ENCODE measurements at places on chromosomes 6 and 20. TPM values are rescaled to one million over a fixed set of nuclear protein-coding genes. Genes with fewer than 3 reads are reported as not detected.
A peak's percentile ranks its signal among the peaks of the same experiment; 100 is the strongest.

The RNASET2 gene
- 8.0 TPM for total RNA-seq

The RIPPLY2 gene
- not detected for total RNA-seq

The IDH3B gene
- total RNA-seq, result 102 TPM

The PHACTR2 gene
- total RNA-seq, result 34.4 TPM

The STXBP5 gene
- total RNA-seq, result 38.5 TPM

The PRSS35 gene
- total RNA-seq, result not detected

The XKR7 gene
- not detected for total RNA-seq

DNA sequence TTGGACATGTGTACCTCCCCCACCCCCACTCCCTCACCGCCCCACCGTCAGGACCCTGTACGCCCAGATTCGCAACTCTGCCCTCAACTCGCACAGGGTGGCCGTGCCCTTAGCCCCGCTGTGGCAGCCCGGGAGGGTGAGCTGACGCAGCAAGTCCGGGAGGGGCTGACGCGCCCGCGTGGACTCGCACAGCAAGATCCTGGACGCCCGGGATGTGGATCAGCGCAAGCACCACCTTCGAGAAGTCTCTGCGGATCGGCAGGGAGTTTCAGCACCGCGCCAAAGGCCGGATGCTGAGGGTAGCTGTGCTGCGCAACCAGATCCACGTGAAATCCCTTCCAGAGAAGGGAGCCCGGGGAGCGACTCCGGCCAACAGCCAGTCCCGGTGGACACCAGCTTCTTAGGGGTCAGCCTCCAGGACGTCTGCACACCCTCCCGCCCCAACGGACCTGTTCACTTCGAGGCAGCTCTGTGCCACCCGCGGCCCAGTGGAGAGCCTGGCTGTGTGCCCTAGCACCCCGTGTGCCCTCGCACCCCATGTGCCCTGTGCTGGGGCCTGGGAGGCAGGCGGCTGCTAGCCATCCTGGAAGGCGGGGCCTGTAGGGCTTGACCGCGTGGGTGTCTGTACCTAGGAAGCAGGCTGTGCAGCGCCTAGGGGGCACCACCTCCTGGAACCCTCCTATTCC is 6.7 kb upstream of the GJA10 start:
- no peaks in the 10 kb centered on the region for H3K36me3 ChIP-seq
- H3K4me3 ChIP-seq, result no peak overlapping the region
- no peak overlapping the region for H3K27ac ChIP-seq
- DNase-seq, result no peak
- H3K27me3 ChIP-seq, result peaks cover 11% of the 10 kb centered on the region
- H3K4me1 ChIP-seq, result no peaks in the 10 kb centered on the region

- H3K4me3 ChIP-seq, result no peak overlapping the region
- H3K27me3 ChIP-seq, result no peaks in the 10 kb centered on the region
- H3K36me3 ChIP-seq, result no peaks in the 10 kb centered on the region
Observed at GRCh38 chr6:358847-359246, 32.7 kb upstream of the IRF4 start.

DNA sequence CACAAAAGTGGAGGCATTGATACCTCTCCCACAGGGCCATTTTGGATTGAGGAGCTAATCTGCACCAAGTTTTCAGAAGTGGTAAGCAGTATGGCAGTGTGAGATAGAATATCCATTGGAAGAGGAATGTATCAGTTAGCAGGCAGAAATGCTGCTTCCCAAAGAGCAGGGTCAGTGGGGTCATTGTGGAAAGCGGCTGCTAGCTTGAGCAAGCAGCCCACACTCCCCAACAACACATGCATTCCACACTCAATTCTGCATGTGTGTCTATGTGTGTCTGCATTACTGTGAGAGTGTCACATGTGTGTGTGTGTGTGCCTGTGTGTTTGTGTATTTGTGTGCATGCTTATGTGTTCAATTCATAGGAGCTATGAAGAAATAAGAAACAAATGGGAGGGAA is 190.9 kb upstream of the FOXA2 start:
- H3K27ac ChIP-seq, result peak overlapping the region; percentile 75
- peak overlapping the region; percentile 45 for H3K4me3 ChIP-seq
- no peaks in the 10 kb centered on the region for H3K36me3 ChIP-seq
- H3K4me1 ChIP-seq, result peaks cover 63% of the 10 kb centered on the region
- DNase-seq, result no peak

DNA sequence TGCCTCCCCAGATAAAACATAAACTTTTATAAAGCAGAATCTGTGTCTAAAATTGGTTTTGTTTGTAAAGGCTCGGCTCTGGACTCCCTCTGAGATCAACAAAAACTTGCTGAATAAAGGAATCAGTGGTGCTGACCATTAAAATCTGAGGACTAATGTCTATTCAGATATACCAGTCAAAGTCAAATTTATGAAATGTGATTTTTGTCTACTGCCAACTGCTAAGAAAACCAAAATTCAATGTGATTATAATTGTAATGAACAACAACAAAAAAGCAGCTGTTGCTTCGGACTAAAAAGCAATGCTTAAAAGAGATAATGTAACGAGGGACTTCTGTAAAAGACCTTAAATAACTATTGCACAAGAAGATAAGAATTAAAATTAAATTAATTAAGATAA is 26.6 kb downstream of the PRKN start:
- peaks cover under 1% of the 10 kb centered on the region for H3K36me3 ChIP-seq
- H3K27me3 ChIP-seq, result no peaks in the 10 kb centered on the region
- H3K4me1 ChIP-seq, result peaks cover 6% of the 10 kb centered on the region
- no peak overlapping the region for H3K27ac ChIP-seq
- no peak for DNase-seq

DNA sequence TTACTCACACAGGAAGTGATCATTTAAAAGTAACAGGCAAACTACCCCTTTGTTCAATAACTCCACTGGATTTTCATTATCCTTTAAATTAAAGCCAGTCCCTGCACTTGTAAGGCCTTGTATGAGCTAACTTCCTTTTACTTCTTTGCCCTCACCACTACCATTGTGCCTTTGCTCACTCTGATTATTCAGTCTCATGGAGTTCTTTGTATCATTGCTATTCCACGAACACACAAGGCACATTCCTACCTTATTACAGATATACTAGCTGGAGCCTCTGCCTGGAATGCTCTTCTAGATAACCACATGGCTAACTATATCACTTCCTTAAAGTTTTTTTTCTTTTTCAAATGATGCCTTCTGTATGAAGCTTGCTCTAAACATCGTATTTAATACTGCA is 748.6 kb upstream of the HS3ST5 start:
- no peaks in the 10 kb centered on the region for H3K4me1 ChIP-seq
- no peak overlapping the region for H3K27ac ChIP-seq
- H3K4me3 ChIP-seq, result no peak overlapping the region

- H3K4me1 ChIP-seq, result peaks cover 20% of the 10 kb centered on the region
- H3K27me3 ChIP-seq, result no peaks in the 10 kb centered on the region
- H3K4me3 ChIP-seq, result no peak overlapping the region
- H3K36me3 ChIP-seq, result peaks cover 12% of the 10 kb centered on the region
- DNase-seq, result no peak
- no peak overlapping the region for H3K27ac ChIP-seq
Observed at GRCh38 chr20:33671573-33672288, 2.5 kb downstream of the NECAB3 start.

DNA sequence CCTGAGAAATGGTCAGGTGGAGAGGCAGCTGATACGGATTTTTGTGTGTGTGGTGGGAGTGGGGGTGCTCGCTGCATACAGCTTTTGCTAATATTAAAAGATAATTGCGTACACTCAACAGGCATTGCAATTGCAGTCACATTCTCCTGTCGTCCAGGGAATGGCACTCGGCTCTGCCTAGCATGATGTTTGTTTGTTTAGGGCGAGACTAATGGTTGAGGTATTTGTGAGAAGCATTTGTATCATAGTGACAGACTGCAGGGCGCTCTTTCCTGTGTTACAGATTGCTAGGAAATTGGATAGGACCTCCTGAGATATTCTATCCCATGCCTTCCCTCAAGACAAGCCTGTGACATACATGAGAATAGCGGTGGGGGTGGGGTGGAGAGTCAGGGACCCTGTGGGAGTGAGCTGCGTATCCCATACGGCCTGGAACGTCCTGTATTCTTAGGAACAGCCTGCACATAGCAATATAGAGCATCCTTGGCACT is 207.4 kb downstream of the SOX4 start:
- no peaks in the 10 kb centered on the region for H3K27me3 ChIP-seq
- peak; percentile 62 for DNase-seq
- no peak overlapping the region for H3K27ac ChIP-seq
- H3K4me1 ChIP-seq, result no peaks in the 10 kb centered on the region
- H3K4me3 ChIP-seq, result no peak overlapping the region
- H3K36me3 ChIP-seq, result no peaks in the 10 kb centered on the region

- H3K4me1 ChIP-seq, result peaks cover 11% of the 10 kb centered on the region
- no peaks in the 10 kb centered on the region for H3K36me3 ChIP-seq
- no peak overlapping the region for H3K4me3 ChIP-seq
- no peaks in the 10 kb centered on the region for H3K27me3 ChIP-seq
Observed at GRCh38 chr6:47105469-47106178, 63.5 kb upstream of the ADGRF1 start.

- no peaks in the 10 kb centered on the region for H3K4me1 ChIP-seq
- H3K4me3 ChIP-seq, result no peak overlapping the region
- no peak overlapping the region for H3K27ac ChIP-seq
- DNase-seq, result peak; percentile 18
Observed at GRCh38 chr20:3461911-3462677, 8.7 kb upstream of the ATRN start.

DNA sequence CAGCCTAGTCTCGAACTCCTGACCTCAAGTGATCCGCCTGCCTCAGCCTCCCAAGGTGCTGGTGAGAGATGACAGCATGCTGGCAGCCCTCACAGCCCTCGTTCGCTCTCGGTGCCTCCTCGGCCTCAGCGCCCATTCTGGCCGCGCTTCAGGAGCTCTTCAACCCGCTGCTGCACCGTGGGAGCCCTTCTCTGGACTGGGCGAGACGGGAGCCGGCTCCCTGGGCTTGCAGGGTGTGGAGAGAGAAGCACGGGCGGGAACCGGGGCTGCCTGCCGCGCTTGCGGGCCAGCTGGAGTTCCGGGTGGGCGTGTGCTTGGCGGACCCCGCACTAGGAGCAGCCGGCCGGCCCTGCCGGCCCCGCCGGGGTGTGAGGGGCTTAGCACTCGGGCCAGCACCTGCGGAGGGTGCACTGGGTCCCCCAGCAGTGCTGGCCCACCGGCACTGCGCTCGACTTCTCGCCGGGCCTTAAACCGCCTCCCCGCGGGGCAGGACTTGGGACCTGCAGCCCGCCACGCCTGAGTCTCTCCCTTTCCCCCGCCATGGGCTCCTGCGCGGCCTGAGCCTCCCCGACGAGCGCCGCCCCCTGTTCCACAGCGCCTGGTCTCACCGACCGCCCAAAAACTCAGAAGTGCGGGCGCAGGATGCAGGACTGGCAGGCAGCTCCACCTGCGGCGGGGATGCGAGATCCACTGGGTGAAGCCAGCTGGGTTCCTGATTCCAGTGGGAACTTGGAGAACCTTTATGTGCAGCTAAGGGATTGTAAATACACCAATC is 31.5 kb upstream of the RANBP9 start:
- no peak overlapping the region for H3K4me3 ChIP-seq
- H3K27me3 ChIP-seq, result no peaks in the 10 kb centered on the region
- no peak for DNase-seq
- no peak overlapping the region for H3K27ac ChIP-seq

- DNase-seq, result peak; percentile 78
- no peak overlapping the region for H3K27ac ChIP-seq
- no peaks in the 10 kb centered on the region for H3K4me1 ChIP-seq
- no peak overlapping the region for H3K4me3 ChIP-seq
- H3K27me3 ChIP-seq, result peaks cover 58% of the 10 kb centered on the region
Observed at GRCh38 chr20:39081255-39081654, 119.1 kb downstream of the DHX35 start.

DNA sequence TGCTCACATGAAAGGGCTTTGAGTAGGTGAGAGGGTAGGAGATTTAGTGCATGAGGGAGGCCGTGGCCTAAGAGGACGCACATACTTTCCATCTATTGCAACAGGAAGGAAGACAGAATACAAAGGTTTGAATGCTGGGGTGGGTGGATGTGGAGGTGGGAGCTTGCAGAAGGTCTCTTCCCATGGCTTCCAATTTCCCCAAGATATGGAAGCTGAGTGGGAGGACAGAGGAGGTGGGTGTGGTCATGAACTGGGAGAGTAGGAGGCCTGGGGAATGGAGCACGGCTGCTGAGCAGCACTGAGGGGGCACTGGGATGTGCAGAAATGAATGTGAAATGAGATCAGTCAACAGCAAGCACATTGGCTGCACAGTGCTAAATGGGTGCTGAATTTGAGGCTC is 70.3 kb downstream of the SCML4 start:
- peaks cover 47% of the 10 kb centered on the region for H3K27me3 ChIP-seq
- no peak overlapping the region for H3K4me3 ChIP-seq
- H3K27ac ChIP-seq, result no peak overlapping the region
- DNase-seq, result no peak
